ENCODE measurements at places on chromosomes 2 and 18. TPM values are rescaled to one million over a fixed set of nuclear protein-coding genes. Genes with fewer than 3 reads are reported as not detected.

DNA sequence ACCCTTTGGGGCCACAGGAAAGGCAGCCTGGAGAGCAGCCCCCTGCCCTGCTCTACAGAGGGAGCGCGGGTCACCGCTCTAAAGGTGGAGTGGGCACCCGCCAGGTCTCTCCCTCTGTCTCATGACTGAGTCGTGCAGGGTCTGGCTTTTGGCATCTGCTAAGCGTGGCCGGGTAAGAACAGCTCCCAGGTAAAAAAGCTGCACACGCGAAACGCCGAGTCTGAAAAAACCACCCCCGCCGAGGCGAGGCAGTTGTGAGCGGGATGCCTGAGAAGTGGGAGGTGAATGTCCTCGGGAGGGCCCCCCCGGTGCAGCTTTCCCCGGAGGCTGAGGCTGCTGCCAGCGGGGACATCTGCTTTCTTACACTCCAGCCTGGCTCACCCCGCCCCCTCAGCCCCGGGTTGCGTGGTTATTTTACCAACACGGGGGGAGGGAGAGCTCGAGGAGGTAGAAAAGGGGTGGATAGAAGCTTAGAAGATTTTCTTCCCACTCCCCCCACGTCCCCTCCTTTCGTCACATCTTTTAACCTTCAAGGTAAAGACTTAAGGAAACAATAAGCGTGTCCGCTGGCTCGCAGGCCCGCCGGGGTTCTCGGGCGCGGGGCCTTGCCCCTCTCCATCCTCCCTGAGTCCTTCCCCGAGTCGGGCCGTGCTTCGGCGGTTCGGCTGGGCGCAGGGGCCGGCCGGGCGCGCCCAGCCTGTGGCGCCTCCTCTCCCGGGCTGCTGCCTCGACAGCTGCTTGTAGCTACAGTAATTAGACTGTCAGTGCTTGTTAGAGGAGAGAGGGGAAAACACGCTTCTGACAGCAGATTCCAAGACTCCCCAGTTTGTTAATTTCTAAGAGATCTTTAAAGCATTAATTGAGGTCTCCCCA, 70.6 kb upstream of the PSMD14 start:
- DNase-seq, result peak; percentile 76

GRCh38 chr2:1656326-1656960, 87.9 kb downstream of the PXDN start:
- no peak for DNase-seq

- no peak for DNase-seq
Measured at GRCh38 chr2:63372549-63372948, 215.7 kb downstream of the WDPCP start.

DNA sequence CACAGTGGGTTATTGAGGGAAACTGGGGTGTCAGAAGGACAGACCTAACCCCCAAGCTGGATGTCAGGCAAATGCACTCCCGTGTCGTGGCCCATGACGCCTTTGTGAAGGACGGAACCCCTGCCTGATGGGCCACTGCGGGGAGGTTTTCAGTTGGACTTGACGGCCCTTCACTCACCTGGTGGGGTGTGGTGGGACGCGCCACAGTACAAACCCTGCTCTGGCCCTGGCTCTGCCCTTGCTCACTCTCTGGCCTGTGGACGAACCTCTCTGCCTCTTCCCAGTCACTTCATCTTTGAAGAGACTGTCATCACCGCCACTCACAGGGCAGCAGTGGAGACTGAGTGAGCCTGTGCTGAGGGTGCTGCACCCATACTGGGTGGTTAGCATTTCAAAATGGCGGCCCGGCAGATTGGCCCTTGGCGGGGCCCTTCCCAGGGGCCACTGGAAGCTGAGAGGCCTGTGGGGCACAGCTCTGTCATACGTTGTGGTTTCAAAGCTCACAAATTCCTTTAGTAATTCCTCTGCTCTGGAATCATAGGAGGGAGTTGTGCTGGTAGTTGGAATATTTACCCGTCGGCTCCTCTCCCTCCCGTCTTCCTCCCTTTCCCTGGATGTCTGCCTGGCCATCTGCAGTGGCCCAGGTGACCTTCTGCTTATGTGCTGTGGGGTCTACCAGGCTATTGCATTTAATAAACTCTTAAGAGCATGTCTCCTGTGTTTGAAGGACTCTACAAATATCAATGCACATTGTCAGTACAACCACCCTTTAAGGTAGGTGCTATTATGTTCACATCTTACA, 200.6 kb downstream of the CTIF start:
- DNase-seq, result no peak

- no peak for DNase-seq
Measured at GRCh38 chr2:169978402-169979017, 151.3 kb downstream of the UBR3 start.

GRCh38 chr2:175030380-175031271, 25.4 kb upstream of the CHN1 start:
- no peak for DNase-seq

DNA sequence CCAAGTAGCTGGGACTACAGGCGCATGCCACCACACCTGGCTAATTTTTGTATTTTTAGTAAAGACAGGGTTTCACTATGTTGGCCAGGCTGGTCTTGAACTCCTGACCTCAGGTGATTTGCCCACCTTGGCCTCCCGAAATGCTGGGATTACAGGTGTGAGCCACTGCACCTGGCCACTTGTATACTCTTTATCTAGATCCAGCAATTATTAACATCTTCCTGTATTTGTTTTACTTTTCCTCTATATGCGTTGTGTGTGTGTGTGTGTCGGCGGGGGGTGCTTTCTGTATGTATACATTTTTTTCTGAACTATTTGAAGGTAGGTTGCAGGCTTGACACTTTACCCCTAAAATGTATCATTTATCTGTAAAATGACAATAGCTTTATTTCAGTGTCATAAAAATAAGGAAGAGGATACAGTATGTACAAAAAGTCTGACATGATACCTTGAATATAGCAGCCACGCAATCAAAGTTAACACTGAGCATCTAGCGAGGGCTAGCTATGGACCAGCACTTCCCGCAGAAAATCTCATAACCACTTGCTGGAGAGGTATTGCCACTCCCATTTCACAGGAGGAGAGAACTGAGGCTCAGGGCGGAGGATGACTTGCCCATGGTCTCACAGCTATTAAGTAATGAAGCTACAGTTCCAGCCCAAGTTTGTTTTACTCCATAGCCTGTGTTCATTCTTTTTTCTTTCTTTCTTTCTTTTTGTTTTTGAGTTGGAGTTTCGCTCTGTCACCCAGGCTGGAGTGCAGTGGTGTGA, 251.3 kb downstream of the MYCN start:
- DNase-seq, result no peak

GRCh38 chr2:208025037-208025813, at the start of gene PLEKHM3:
Gene PLEKHM3, minus strand, starts transcription at chr2:208025527. Its CDS starts 23,888 bp downstream, at chr2:208001639.
- DNase-seq, result peak; percentile 91

DNA sequence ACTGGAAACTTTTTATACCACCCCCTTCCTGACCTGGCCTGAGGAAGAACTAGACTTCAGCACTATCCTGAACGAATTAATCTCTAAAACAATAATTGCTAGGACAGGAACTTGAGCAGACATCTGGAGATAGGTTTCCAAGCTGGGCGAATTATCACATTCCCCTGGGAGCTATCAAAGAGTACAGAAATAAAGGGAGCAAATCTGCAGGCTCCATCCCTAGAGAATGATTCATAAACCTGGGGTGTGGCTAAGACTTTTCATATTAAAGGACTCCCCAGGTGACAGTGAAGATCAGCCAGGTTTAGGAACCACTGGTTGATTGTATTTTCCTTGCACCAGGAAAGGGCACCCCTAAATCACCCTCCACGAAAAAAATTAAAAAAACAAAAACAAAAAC, 105.6 kb upstream of the NOL4 start:
- DNase-seq, result no peak

DNA sequence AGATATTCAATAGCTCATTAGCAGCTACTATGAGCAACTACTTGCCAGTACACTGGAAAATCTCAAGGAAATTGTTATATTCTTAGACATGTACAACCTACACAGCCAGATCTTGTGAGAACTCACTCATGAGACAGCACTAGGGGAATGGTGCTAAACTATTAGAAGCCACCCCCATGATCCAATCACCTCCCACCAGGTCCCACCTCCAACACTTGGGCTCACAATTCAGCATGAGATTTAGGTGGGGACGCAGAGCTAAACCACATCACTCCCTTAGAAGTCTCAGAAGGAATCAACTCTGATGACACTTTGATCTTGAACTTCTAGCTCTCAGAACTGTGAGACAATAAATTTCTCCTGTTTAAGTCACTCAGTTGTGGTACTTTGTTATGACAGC, 418.3 kb upstream of the SPHKAP start:
- DNase-seq, result no peak

GRCh38 chr2:236816197-236817170, 246.9 kb downstream of the ACKR3 start:
- no peak for DNase-seq

DNA sequence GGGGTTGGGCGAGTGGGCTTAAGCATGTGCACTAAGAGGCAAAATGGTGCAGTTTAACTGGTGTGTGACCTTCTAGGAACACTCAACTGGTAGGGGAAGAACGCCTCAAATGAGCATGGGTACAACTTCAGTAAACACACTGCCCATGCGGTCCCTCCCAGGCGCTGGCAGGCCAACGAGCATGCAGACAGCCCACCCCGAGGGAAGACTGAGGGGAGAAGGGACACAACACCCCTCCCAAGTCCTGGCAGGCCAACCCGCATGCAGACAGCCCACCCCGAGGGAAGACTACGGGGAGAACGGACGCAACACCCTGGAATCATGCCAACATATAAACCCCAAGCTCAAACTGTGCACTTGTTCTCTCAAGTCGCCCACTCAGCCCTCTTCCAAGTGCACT, 456.0 kb downstream of the FBXO15 start:
- DNase-seq, result no peak

DNA sequence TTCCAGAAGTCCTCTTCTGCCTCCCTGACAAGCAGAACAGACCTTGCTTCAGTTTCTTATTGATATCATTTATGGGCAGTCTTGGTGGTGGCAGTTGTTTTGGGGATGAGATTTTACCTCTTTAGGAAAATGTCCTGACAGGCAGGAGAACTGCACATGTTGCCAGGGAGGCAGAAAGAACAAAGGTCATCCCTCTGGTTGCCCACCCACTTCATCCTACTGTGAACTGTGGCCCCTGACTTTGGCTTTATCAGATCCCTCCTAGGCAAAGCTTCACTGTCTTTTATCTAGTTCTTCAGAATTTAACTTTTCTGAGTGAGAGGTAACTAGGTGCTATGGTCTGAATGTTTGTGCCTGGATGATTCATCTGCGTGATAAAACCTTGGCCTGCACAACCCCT, 2071.3 kb upstream of the CELF4 start:
- DNase-seq, result no peak

GRCh38 chr18:51009072-51009471, 20.9 kb upstream of the SMAD4 start:
- DNase-seq, result no peak

DNA sequence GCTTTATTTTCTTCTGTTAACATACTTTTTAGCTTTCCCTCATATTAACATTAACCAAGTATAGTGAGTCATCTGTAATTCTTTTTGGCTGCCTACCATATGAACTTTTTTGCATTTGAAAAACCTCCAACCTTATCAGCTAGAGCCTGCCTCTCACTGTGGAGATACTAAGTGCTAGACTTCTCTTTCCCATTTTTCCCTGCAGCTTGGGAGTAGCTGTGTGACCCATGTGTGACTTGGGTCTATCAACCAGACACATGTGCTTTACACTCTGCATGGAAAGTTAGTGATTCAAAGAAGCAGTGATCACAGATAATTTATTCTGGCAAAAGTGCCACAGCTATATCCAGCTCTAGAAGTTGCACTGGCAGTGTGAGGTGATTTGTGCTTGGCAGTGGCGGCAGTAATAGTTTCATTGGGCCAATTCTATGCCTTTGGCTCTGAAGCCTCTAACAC, 36.3 kb downstream of the PREPL start:
- peak; percentile 36 for DNase-seq

- no peak for DNase-seq
Measured at GRCh38 chr2:79369127-79369526, 143.7 kb upstream of the CTNNA2 start.

- no peak for DNase-seq
Measured at GRCh38 chr2:144990661-144991060, 470.7 kb upstream of the ZEB2 start.

- no peak for DNase-seq
Measured at GRCh38 chr2:216866515-216867095, 6.7 kb upstream of the TNP1 start.

DNA sequence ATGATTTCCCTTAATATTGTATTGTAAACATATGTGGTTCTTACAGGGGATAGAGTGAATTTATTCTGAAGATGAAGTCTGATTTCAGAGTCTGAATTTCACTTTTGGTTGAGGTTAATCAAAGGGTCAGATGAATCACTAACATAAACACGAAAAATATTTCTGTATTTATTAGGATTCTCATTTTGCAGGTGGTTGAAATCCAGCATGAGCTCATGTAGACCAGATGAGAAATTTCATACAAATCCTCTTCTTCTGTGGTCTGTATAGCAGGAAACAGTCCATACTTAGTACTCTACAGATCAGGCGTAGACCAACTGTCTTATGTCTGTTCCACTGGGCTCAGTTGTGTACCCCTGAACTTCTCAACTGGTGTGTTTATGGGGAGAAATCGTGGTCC, 157.8 kb downstream of the BABAM2 start:
- DNase-seq, result no peak

GRCh38 chr2:208415255-208415654, 8.7 kb downstream of the PTH2R start:
- DNase-seq, result no peak

DNA sequence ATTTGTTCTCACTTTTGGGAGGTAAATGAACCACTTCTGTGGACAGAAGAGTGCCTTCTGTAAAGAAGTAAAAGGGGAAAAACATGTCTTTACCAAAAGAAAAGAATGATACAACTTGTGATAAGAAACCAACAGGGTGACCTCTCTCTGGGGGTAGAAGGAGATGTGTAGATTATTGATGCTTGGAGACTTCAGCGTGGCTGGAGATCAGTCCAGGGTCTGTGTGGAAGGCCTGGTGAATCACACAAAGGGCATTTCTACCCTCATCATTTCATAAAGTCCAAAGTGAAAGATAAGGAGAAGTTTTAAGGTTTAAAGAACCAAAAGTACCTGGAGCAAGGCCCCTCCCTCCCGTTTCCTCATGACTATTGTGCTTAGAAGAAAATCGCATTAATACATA, 142.5 kb downstream of the NCK2 start:
- DNase-seq, result no peak

- no peak for DNase-seq
Measured at GRCh38 chr2:236180076-236180816, 12.1 kb upstream of the GBX2 start.

DNA sequence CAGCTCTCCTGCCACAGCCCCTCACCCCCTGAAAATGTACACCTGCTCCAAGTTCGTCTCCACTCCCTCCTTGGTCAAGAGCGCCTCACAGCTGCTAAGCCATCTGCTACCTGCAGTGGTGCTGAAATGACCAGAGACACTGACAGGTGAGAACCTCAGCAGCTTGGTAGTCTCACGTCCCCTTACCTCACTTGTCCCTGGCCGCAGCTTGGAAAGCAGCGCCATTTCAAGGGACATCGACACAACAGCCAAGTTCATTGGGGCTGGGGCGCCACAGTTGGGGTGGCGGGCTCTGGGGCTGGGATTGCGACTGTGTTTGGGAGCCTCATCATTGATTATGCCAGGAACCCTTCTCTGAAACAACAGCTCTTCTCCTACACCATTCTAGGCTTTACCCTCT, 47.5 kb downstream of the ANKRD44 start:
- no peak for DNase-seq

LIPT1 gene
- 5.5 TPM for total RNA-seq

KLHL41 gene
- not detected for total RNA-seq

TPRKB gene
- total RNA-seq, result not detected

BCL2 gene
- total RNA-seq, result 8.4 TPM

CPLX4 gene
- total RNA-seq, result not detected
